Right renal pelvis (tissue), 4 donors: ENCODE measurements at places on chromosomes 11 and 22. TPM values are rescaled to one million over a fixed set of nuclear protein-coding genes. Genes with fewer than 3 reads are reported as not detected.

DNA sequence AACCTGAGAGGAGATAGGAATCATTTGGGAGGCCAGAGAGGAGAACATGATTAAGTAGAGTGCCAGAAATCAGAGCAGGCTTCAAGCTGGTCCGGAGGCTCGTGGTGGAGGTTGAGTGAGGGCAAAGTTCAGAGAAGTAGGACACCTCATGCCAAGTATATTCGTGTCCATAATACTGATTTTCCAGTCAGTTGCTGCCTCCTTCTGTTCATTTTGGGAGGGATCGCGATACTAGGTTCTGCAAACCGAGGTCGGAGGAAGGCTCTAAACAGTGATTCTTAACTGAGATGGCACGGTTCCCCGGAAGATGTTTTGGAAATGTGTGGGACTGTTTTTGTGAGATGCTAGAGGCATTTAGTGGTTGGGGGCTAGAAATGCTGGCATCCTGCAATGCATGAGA, 13.6 kb upstream of the CD3E start:
- DNase-seq = no peak

- no peak for DNase-seq
Measured at GRCh38 chr22:40541300-40541699, 95.2 kb downstream of the MRTFA start.

DNA sequence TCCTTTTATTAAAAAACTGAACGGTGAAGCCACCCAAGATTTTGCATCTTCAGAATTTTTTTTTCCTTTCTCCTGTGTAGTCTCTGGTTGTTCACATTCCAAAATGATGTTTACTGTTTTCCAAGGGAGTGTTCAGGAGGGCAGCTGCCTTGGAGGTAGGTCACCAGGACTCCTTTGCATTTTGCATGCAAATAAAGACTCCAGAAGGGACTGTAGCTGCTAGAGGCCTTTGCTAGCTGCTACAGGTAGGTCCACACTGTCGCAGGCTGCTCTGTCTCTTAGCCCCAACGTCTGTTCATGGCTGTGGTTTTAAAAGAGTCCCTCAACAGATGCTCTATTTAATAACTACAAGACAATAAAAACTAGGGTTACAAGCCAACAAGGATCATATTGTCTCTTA, 11.4 kb downstream of the CTSC start:
- DNase-seq = no peak

DNA sequence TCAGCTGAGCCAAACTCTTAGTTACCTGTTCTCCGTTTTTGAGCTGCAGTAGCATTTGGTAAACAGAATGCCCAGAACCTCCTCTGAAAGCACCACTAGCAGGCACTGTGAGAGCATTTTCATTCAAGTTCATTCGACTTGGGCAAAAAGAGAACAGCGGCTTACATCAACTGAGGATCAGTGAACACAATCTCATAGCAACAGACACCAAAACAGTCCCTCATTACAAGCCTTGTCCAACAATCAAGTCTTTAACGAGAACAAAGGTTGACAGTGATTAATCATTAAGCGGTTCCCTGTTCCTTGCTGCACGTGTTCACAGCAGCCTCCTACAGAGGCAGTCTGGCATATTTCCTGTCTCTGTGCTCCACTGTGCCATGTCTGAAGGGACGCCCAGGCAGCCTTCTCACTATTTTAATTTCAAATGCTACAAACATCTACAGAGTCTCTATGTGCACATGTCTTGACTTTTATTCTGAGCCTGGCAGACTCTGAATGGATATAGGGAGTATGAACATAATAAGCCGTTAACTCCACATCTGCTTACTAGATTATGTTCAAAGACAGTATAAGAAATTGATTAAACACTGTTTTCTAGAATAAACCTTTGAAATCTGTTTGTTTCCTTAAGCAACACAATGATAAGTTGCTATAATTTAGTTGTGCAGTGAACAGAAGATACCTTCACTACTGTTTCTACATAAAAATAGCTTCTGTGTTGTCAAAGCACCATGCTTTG, 88.3 kb upstream of the MTMR2 start:
- peak; percentile 79 for DNase-seq

DNA sequence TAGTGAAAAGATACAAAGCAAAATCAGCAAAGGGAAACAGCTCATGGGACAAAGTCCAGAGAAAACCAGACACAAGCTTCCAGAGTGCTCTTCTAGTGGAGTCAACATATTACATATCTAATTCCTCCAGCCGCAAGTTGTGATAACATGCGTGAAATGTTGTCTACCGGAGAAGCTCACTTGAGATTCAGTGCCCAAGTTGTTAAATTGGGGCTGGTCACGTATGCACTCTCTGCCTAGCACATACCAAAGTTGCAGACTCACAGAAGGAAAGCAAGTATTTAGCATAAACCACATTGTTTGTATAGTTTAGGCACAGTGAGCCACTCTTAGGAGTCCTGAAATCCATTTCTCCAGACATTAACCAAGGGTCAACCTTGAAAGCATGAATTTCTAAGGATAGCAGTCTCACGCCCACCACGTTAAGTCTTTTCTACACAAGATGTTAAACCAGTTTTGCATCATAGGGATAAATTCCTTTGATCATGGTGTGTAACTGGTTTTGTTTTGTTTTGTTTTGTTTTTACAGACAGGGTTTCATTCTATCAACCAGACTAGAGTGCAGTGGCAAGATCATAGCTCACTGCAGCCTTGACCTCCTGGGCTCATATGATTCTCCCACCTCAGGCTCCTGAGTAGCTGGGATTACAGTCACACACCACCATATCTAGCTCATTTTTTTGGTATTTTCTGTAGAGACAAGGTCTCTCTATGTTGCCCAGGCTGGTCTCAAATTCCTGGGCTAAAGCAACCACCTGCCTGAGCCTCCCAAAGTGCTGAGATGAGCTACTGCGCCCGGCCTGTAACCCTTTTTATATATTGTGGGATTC, 39.5 kb upstream of the EP300 start:
- DNase-seq = peak; percentile 8

DNA sequence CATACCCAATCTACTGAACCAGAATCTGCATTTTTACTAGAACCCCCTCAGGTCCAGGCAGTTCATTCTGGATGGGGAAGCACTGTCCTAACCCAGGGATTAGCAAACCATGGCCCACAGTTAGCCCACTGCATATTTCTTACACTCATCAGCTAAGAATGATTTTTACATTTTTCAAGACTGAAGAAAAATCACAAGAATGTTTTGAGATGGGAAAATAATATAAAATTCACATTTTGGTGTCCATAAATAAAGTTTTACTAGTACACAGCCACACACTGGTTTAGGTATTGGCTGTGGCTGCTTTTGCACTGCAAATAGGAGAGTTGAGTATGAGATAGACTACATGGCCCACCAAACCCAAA, 59.4 kb downstream of the PPFIBP2 start:
- DNase-seq = no peak

GRCh38 chr11:4195909-4196308, 101.3 kb downstream of the RRM1 start:
- no peak for DNase-seq

DNA sequence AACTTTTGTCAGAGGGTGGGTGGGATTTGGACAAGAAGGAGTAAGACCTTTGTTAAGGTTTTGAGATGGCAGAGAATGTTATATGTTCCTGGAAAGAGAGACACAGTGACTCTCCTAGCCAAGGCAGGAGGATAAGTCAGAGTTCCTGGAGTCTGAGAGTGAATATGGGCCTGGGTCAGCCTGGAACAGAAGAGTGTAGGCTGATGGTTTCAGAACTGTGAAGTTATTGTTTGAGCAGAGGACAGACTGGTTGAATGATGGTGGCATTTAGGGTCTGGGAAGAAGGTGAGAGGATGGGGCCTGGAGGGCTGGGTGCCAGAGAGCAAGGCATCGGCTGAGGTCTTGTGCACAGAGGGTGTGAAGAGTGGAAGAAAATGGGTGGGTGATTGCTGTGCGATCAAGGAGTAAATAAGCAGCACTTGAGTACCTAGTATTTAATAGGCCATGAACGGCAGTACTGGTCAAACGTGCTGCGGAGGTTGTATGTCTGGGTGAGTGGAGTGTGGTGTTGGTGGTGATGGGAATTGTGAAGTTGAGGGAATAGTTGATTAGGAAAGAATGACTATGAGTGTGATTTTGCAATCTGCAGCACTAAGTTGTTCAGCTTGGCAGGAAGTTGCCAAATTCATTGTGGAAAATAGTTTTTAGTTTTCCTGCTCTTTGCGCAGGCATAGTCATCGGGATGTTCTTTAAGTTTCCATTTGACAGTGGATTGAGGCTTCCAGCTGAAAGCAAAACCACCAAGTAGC, 1.8 kb downstream of the PANX1 start:
- DNase-seq = no peak

DNA sequence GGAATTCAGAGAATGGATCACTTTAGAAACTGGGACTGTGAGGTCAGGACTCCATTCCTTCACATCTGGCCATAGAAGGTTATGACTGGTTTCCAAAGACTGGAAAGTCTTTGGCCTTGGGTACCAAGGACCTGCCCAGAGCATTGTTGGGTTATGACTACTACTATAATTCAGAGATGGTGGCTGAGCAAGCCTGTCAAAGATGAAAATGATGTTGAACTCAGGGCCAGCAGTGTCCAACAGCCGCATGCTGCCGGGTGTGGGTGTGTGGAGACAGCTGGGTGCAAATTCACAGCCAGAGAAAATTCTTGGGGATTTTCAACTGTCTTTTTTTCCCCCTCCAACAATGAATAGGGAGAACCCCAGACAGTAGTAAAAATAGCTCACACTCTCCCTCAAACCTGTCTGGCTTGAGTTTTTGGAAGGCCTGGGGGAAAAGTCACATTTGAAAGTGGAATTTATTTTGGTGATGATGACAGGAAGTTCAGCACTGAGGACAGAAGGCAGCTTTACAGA, 166.8 kb upstream of the NCAM1 start:
- no peak for DNase-seq

GRCh38 chr11:23778971-23779370, 717.9 kb upstream of the LUZP2 start:
- no peak for DNase-seq

- DNase-seq = no peak
Measured at GRCh38 chr11:76253416-76253815, 47.1 kb upstream of the WNT11 start.

GRCh38 chr11:102168481-102168880, 58.2 kb downstream of the YAP1 start:
- DNase-seq = no peak

The SLC6A5 gene
- polyA plus RNA-seq = 0.14 TPM

The ANO9 gene
- polyA plus RNA-seq = 9.4 TPM

The NXPE1 gene
- polyA plus RNA-seq = not detected

The LRRC32 gene
- 74.3 TPM for polyA plus RNA-seq

The LRRC10B gene
- 1.0 TPM for polyA plus RNA-seq

The KCNE3 gene
- polyA plus RNA-seq = 29.7 TPM

The TPBGL gene
- 0.21 TPM for polyA plus RNA-seq

The MUC5AC gene
- not detected for polyA plus RNA-seq
